ENCODE measurements at places on chromosomes 6 and 20.
A peak's percentile ranks its signal among the peaks of the same experiment; 100 is the strongest.

DNA sequence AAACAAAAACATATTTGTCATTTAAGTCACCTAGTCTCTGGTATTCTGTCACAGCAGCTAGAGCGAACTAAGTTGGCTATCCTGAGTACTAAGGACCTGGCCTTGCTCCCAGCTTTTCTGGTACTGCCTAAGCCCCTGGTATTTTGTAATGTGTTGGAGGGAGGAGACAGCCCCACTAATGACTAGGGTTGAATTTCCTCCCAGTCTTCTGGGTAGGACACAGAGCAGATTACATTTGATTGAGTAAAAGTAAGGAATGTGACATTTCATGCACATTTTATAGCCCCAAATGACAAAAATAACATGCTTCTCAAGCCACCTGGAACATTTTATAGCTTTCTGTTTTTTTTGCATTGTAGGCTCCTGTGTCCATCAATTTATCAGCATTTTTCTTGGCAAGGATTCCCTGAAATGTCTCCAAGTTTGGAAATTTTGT is 47.9 kb upstream of the DDR1 start:
- H3K36me3 ChIP-seq = no peaks in the 10 kb centered on the region
- peaks cover 18% of the 10 kb centered on the region for H3K27me3 ChIP-seq

- no peaks in the 10 kb centered on the region for H3K4me1 ChIP-seq
- no peak overlapping the region for H3K4me3 ChIP-seq
- no peak for ATAC-seq
- no peaks in the 10 kb centered on the region for H3K36me3 ChIP-seq
- H3K27me3 ChIP-seq = peaks cover 5% of the 10 kb centered on the region
Observed at GRCh38 chr6:57267586-57268293, 45.6 kb upstream of the RAB23 start.

GRCh38 chr6:75893776-75894152 is 144.7 kb downstream of the MYO6 start:
- no peak for ATAC-seq
- no peaks in the 10 kb centered on the region for H3K36me3 ChIP-seq
- H3K27me3 ChIP-seq = no peaks in the 10 kb centered on the region
- H3K4me1 ChIP-seq = no peaks in the 10 kb centered on the region
- no peak overlapping the region for H3K27ac ChIP-seq

DNA sequence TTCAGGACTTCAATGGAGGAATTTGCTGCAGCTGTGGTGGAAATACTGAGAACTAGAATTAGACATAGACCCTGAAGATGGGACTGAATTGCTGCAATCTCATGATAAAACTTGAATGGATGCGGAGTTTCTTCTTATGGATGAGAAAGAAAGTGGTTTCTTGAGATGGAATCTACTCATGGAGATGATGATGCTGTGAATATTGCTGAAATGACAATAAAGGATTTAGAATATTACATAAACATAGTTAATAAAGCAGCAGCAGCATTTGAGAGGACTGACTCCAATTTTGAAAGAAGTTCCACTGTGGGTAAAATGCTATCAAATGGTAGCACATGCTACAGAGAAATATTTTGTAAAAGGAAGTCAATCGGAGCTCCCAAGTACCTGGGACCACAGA is 264.6 kb downstream of the UBE3D start:
- no peaks in the 10 kb centered on the region for H3K27me3 ChIP-seq
- no peaks in the 10 kb centered on the region for H3K36me3 ChIP-seq
- no peaks in the 10 kb centered on the region for H3K4me1 ChIP-seq
- no peak for ATAC-seq
- no peak overlapping the region for H3K4me3 ChIP-seq

GRCh38 chr6:5540370-5540769 is 279.1 kb downstream of the FARS2 start:
- no peaks in the 10 kb centered on the region for H3K4me1 ChIP-seq
- H3K4me3 ChIP-seq = no peak overlapping the region
- H3K27ac ChIP-seq = no peak overlapping the region
- H3K36me3 ChIP-seq = peaks cover 49% of the 10 kb centered on the region
- H3K27me3 ChIP-seq = no peaks in the 10 kb centered on the region
- ATAC-seq = no peak

DNA sequence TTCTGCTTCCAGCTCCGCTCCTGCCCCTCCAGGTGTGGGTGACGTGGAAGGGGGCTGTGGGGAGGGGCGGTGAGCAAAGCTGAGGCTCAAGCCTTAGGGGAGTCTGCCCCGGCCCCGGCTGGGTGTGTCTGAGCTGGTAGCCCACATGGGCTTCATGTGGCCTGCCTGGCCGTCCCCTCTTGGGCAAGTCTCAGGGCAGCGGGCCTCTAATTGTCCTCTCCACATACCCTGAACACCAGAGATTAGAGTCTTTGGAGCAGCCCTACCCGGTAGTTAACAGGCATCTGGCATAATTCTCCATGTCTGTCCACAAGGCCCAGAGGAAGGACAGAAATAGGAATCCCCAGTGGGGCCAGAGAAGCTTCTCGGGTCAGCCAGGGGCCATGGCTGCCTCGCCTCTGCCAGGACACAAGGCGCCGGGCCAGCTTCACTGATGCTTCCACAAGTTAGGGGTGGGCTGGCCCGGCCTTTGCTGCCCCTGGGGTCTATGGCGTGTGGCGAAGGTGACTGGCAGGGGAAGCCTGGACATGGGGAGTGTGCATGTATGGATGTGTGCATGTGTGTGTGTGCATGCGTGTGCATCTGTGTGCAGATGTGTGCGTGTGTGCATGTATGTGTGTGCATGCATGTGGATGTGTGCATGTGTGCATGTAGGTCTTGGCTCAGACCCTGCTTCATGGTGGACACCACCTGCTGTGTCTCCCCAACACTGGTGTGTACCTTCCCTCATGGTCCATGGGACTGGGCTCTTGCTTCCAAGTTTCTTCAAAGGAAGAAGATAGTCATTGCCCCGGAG is 24.0 kb downstream of the FRMD1 start:
- H3K4me1 ChIP-seq = no peaks in the 10 kb centered on the region
- no peaks in the 10 kb centered on the region for H3K27me3 ChIP-seq
- H3K36me3 ChIP-seq = no peaks in the 10 kb centered on the region

DNA sequence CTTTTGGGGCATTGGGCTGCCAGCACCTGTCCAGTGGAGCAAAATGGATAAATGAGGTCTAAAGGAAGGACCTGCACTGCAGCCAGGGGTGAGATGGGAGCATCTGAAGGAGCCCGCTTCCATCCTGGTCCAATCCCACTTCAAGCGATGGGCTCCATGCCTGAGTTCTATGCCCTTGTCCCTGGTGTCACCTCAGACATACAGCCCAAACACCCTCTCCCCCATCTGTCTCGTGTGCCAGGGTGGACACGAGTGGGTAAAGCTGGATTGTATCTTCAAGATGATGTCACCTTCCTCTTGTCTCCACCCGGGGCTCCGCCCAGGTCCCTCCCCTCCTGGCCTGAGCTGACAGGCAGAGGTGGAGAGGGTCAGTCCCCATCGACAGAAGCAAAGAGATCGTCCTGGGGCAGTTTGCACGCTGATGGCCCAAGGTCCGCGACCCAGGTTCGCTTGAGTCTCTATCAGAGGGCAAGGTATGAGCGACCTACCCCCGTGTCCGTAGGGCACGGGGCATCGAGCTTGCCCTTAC is 544 bp downstream of the SMIM29 start:
- H3K27me3 ChIP-seq = no peaks in the 10 kb centered on the region
- peak; percentile 34 for ATAC-seq
- H3K4me1 ChIP-seq = peaks cover 63% of the 10 kb centered on the region
- peaks cover 12% of the 10 kb centered on the region for H3K36me3 ChIP-seq

- ATAC-seq = no peak
- peaks cover 48% of the 10 kb centered on the region for H3K4me1 ChIP-seq
- H3K4me3 ChIP-seq = no peak overlapping the region
- H3K27me3 ChIP-seq = peaks cover 17% of the 10 kb centered on the region
- peaks cover 35% of the 10 kb centered on the region for H3K36me3 ChIP-seq
- H3K27ac ChIP-seq = no peak overlapping the region
Observed at GRCh38 chr6:33195304-33196165, 3.3 kb upstream of the COL11A2 start.

DNA sequence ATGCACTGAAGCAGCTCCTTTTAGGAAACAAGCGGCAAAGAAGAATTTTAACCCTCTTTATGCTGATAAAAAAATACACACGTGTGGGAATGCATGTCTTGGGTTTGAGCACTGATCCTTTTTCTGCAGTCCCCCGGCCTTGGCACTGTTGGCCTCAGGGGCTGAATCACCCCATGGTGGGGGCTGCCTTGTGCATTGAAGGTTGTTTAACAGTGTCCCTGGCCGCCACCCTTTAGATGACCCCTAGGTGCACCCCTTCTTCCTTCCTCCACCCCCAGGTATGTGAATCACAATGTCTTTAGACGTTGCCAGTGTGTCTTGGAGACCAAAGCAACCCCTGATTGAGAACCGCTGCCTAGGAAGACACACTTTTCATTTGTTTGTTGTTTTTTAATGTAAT is 190.7 kb downstream of the CDH4 start:
- no peaks in the 10 kb centered on the region for H3K36me3 ChIP-seq
- H3K4me3 ChIP-seq = no peak overlapping the region
- no peak for ATAC-seq
- no peak overlapping the region for H3K27ac ChIP-seq
- no peaks in the 10 kb centered on the region for H3K27me3 ChIP-seq

GRCh38 chr6:27241443-27241842 is 6.1 kb upstream of the PRSS16 start:
- peaks cover 53% of the 10 kb centered on the region for H3K27me3 ChIP-seq
- ATAC-seq = no peak
- no peaks in the 10 kb centered on the region for H3K36me3 ChIP-seq

DNA sequence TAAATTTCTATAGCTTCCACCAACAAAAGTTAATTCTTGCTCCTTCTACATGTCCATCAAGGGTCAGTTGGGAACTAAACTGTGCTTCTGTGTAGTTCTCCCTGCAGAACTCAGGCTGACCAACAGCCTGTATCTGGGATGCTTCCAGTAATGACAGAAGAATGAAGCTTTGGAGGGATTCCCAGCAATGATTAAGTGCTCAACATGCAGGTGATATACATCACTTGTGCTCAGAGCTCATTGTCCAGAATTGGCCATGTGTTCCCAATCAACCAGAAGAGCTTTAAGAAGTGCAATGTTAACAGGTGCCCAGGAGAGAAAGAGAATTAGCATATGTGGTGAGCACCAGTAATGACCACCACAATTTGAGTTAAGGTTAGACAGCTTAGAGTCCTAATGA is 37.4 kb upstream of the SNRPB2 start:
- no peak for ATAC-seq
- no peaks in the 10 kb centered on the region for H3K4me1 ChIP-seq
- no peaks in the 10 kb centered on the region for H3K36me3 ChIP-seq
- H3K27me3 ChIP-seq = peaks cover 56% of the 10 kb centered on the region

DNA sequence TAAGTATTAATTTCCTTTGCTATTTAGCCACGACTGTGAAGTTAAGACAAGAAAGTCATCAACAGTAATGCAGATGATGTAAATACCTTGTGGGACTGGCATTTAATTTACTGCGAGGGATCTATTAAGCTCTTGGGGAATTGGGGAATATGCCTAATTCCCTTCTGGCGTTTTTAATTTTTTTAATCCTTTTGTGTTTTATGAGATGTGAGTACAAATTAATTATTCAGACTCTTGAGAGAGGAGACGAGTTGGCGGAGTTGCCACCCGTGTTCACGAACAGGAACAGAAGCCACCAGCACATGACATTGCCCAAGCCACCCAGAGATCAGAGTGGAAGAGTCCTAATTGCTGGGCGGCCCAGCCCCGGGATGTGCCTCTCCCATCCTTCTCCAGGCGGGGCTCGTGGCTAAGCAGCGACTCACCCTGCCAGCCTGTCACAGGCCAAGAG is 533 bp upstream of the CRYBG1 start:
- no peak for ATAC-seq
- H3K36me3 ChIP-seq = no peaks in the 10 kb centered on the region
- H3K27me3 ChIP-seq = peaks cover 22% of the 10 kb centered on the region
- peak overlapping the region; percentile 91 for H3K4me3 ChIP-seq
- H3K27ac ChIP-seq = no peak overlapping the region

DNA sequence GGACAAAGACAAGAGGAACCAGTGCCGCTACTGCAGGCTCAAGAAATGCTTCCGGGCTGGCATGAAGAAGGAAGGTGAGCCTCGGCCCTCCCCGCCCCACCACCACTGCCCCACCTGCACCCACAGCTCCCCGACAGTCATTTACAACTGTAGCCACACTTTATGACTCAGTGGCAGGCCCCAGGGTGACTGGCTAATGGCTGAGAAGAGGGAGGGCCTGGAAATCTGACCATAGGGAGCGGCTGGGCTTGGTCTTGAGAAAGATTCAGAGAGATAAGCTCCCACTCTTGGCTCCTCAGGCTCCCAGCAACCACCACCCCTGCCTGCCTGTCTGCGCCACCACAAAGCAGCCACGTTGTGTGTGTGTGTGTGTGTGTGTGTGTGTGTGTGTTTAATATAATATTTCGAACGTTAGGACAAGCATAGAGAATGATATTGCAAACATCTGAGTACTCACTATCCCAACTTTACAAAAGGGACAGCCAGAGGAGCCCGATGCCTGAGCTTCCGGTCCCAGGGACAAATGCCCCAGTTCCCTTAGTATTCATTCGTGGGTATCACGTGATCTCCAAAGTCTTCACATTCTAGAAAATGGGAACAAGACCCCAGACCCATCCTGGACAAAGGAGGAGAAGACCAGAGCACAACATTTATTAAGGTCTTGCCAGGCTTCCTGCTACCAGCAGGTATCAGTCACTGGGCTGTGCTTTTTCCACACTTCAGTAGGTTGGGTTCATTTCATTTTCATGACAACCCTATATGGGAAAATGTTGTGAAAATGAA is 52.1 kb downstream of the HNF4A start:
- no peak overlapping the region for H3K27ac ChIP-seq
- H3K4me3 ChIP-seq = no peak overlapping the region
- no peaks in the 10 kb centered on the region for H3K4me1 ChIP-seq
- no peaks in the 10 kb centered on the region for H3K36me3 ChIP-seq
- ATAC-seq = no peak

GRCh38 chr6:89351671-89352277 is 748 bp downstream of the UBE2J1 start:
- H3K36me3 ChIP-seq = peaks cover 11% of the 10 kb centered on the region
- H3K27ac ChIP-seq = peak overlapping the region; percentile 94
- peak overlapping the region; percentile 99 for H3K4me3 ChIP-seq
- H3K27me3 ChIP-seq = no peaks in the 10 kb centered on the region
- peaks cover 71% of the 10 kb centered on the region for H3K4me1 ChIP-seq
- no peak for ATAC-seq

GRCh38 chr6:134317471-134318131 is at the start of gene SGK1:
TSS of gene SGK1 (minus strand) at chr6:134318112. CDS start at chr6:134317460, 652 bp downstream.
- H3K4me3 ChIP-seq = peak within 1 kb of the TSS; percentile 82
- H3K4me1 ChIP-seq = peaks cover 18% of the 10 kb centered on the region
- ATAC-seq = peak; percentile 61

GRCh38 chr6:81770381-81770780 is 17.9 kb upstream of the TENT5A start:
- H3K36me3 ChIP-seq = no peaks in the 10 kb centered on the region
- no peak overlapping the region for H3K4me3 ChIP-seq
- H3K4me1 ChIP-seq = peaks cover 6% of the 10 kb centered on the region

GRCh38 chr20:38055848-38056247 is 22.3 kb downstream of the RPRD1B start:
- no peak for ATAC-seq
- H3K36me3 ChIP-seq = peaks cover 9% of the 10 kb centered on the region
- no peak overlapping the region for H3K4me3 ChIP-seq
- no peaks in the 10 kb centered on the region for H3K27me3 ChIP-seq
- H3K4me1 ChIP-seq = peaks cover 14% of the 10 kb centered on the region
- H3K27ac ChIP-seq = peak overlapping the region; percentile 23

GRCh38 chr6:1766654-1767053 is 156.9 kb downstream of the FOXC1 start:
- no peak overlapping the region for H3K27ac ChIP-seq
- H3K27me3 ChIP-seq = no peaks in the 10 kb centered on the region
- H3K36me3 ChIP-seq = peaks cover 6% of the 10 kb centered on the region
- no peak overlapping the region for H3K4me3 ChIP-seq
- no peak for ATAC-seq

GRCh38 chr6:126227833-126228702 is 111.8 kb upstream of the CENPW start:
- no peaks in the 10 kb centered on the region for H3K4me1 ChIP-seq
- peaks cover 12% of the 10 kb centered on the region for H3K36me3 ChIP-seq
- no peak overlapping the region for H3K4me3 ChIP-seq
- no peaks in the 10 kb centered on the region for H3K27me3 ChIP-seq
- no peak for ATAC-seq
- H3K27ac ChIP-seq = no peak overlapping the region

Data from stimulated activated memory B cell treated with anti-CD40 and anti-IgM and Interleukin-4, amounts not matched to agents 10 μg/mL and 1 μg/mL and 100 μg/mL, for 72 hours (primary cell).